Cortex of kidney (tissue), 1 donor: ENCODE measurements at places on chromosomes 11 and 22.

GRCh38 chr22:30882974-30883533 lies 85.5 kb downstream of the MORC2 start:
- DNase-seq = no peak

- no peak for DNase-seq
Observed at GRCh38 chr11:94151903-94152677, 23.4 kb downstream of the PANX1 start.

- no peak for DNase-seq
Observed at GRCh38 chr11:134647066-134647743, 235.2 kb upstream of the B3GAT1 start.

GRCh38 chr22:31615491-31615860 lies 46.5 kb downstream of the PISD start:
- no peak for DNase-seq

- DNase-seq = no peak
Observed at GRCh38 chr11:39011797-39012196, 2413.8 kb upstream of the RAG2 start.

GRCh38 chr11:3735827-3736226 lies 61.5 kb downstream of the NUP98 start:
- DNase-seq = no peak
